NCI-H2081 (cell line): ENCODE measurements at places on chromosomes 16 and 17.
A peak's percentile ranks its signal among the peaks of the same experiment; 100 is the strongest.

- peak; percentile 94 for DNase-seq
Observed at GRCh38 chr17:1251866-1252608, 18.2 kb upstream of the BHLHA9 start.

DNA sequence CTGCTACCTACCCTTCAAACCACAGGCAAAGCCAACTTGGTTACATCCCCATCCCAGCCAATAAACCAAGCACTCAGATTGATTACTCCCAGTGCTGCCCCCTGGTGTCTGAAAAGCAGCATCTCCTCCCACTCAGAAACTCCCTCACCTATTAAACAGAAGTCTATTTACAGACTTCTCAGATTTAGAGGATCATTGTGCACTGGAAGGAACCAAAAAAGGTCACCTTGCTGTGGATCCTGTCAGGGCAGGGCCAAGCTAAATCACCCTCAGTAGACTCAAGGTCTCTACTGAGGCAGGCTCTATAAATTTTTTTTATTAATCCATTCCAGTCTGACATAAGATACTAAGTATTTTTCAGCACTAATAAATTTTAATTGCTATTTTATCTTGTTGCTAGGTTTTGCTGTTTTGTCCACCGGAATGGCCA is 17.6 kb downstream of the HIGD1B start:
- DNase-seq = peak; percentile 64

GRCh38 chr17:2921443-2921842 is 125.2 kb downstream of the RAP1GAP2 start:
- no peak for DNase-seq

DNA sequence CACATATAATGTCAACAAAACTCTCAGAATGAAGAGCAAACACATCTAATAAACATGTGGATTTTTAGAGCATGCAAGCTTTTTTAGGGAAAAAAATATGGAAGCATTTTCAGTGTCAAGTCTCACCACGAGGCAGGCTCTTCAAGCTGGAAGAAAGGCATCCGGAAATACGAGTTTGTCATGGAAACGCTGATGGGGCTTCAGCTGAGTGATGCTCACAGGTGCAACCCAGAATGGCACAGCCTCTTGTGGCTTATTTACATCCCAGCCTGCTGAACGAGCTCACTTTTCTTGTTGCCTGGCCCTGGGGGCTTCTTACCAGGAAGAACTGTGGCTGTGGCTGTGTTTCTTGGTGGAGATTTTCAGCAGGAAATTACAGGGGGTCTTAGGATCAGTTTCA is 24.1 kb upstream of the DYNLL2 start:
- DNase-seq = no peak

DNA sequence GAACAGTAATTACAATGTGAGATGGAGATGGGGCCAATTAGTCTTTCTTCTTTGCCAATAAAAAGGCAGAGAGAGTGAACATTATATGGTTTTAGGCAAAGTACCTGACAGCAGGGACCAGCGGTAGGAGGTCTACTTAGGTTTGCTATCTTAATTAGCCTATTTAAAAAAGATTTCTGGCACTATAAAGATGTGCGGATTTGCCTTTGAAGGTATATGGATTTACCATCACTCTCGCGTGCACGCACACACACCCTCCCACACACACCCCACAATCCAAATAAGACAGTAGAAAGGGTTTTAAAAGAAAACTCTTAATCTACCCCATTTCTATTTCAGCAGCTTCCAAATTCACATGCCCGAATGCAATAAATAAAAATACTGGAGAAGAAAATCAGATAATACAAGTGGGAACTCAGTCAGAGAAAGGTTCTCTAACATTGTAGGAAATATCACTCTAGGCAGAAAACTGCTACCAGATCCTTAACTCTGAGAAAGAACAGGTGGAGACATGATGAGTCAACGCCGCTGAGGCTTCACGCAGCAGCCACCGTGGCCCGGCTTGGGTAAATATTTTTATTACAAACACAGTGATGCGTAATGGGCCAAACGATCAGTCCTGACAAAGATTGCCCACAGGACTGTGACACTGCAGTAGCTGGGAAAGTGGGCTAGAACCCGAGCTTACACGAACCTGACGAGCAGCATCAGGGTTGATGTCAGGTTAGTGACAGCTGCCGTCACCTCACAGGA is 66.6 kb upstream of the AXIN2 start:
- peak; percentile 84 for DNase-seq

DNA sequence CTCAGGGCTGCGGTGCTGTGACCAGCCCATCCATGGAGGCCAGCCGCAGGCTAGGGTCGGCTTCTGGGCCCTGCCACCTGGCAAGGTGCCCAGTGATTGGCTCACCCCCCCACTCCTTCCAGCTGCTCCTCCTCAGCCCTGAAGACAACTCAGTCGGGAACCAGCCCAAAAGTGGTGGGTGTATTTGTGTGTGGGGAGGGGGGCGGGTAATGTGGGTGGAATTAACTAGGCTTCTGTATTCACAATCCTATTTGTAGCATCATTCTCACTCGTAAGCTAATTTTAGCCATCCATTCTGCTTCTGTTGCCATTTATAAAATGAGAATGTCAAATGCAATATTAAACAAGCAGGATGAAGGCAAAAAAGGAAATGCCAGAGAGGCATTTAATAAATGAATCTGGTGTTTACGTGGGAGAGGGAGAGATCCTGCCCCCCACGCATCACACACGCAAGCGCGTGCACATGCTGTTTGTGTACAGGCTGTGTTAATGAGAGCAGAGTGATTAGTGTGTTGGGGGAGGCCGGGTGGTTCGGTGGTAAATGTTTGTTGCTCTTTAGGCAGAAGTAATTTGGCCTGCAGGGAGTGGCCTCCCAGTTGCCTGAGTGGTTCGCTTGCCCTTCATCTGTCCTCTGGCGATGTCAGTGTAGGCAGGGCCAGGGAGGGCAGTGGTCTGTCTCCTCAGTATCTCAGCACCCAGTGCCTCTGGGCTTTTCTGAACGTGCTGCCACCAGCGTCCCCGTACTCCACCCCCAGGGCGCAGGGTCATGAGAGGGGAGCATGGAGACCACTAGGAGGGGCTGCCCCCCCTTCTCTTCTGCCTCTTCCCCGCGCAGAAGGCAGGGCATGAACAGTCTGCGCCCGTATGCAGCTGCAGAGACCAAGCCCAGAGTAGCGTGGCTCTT is 140.1 kb downstream of the CCDC182 start:
- DNase-seq = peak; percentile 72

DNA sequence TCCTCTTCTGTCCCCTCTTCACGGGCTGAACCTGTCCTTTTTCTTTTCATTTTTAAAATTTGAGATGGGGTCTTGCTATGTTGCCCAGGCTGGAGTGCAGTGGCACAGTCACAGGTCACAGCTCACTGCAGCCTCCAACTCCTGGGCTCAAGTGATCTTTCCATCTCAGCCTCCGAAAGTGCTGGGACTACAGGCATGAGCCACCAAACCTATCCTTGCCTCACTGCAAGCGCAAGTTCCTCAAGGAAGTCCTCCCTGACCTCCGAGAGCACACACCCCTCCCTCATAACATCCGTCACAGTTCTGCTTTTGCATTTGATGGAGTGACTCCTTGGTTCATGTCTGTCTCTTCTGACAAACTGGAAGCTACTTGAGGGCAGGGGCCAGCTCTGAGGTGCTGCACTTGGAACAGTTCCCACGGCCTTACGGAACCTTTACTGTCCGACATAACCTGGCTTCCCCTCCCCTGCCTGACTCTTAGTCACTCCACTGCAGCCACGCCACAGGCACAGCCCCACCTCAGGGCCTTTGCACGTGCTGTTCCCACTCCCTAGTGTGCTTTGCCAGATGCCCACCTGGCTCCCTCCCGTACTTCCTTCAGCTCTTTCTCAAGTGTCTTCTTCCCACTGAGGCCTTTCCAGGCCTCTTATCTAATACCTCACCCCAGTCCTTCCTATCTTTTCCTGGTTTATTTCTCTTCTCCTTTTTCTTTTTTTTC is 4.4 kb downstream of the TBX6 start:
- DNase-seq = no peak

DNA sequence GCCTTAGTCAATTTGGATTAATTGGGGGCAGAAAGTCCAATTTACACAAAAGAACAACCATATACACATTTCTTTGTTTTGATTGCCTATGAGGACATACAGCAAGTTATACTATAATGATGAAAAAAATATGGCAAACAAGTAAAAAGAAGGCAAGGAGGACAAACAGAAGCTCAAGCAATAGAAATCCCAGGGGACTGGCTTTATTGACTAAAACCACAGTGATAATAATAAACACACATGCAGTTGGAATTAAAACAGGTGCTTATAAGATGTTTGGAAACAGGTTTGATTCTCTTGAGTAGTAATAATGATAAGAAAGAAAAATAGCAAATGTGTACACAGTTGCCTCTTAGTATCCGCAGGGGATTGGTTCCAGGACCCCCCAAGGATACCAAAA is 176.4 kb downstream of the SHISA9 start:
- no peak for DNase-seq

DNA sequence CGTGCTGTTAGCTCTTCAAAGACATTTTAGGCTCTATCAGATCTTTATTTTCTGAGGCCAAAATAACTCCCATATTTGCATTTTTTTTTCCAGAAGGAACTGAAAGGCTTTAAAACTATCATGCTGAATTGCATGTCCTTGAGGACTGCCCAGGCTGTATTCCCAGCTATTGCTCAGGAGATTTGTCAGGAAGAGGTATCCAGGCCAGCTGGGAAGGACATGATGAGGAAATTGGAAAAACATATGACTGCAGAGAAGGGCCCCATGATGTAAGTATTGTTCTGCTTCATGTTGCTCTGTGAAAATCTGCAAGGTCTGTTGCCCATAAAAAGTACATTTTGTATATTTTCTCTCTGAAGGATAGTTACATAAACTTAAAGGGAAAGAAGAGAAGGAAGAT is 5.7 kb downstream of the CDC6 start:
- no peak for DNase-seq

- no peak for DNase-seq
Observed at GRCh38 chr16:60295451-60295850, 1561.3 kb upstream of the GOT2 start.

DNA sequence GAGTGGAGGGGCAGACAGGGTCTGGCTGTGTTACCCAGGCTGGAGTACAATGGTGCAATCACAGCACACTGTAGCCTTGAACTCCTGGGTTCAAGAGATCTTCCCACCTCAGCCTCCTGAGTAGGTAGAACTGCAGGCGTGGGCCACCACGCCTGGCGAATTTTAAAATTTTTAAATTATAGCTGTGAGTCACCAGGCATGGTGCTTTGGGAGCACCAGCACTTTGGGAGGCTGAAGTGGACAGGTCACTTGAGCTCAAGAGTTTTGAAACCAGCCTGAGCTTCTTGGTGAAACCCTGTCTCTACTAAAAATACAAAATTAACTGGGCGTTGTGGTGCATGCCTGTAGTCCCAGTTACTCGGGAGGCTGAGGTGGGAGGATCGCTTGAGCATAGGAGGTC is 114.0 kb downstream of the CHD9 start:
- no peak for DNase-seq

DNA sequence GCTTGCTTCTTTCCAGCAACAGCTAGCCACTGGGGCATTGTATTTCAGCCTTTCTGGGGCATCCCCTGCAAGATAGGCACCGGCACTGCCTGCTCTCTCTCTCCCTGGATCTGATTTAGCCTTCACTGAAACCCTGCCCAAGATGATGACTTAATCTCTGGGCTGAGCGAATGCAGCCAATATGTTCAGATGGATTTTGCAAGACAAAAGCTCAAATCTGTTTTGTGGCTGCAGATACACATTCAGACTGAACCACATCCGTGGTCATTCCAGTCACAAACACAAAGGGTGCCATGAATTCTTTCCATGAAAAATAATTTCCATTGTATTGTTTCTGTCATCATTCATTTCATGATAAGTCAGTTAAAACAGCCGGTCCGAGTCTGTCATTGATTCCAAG is 24.2 kb downstream of the SOST start:
- no peak for DNase-seq

- no peak for DNase-seq
Observed at GRCh38 chr16:2335286-2335895, 5.1 kb downstream of the ABCA3 start.

- no peak for DNase-seq
Observed at GRCh38 chr16:69871708-69872107, 79.4 kb upstream of the CLEC18A start.

DNA sequence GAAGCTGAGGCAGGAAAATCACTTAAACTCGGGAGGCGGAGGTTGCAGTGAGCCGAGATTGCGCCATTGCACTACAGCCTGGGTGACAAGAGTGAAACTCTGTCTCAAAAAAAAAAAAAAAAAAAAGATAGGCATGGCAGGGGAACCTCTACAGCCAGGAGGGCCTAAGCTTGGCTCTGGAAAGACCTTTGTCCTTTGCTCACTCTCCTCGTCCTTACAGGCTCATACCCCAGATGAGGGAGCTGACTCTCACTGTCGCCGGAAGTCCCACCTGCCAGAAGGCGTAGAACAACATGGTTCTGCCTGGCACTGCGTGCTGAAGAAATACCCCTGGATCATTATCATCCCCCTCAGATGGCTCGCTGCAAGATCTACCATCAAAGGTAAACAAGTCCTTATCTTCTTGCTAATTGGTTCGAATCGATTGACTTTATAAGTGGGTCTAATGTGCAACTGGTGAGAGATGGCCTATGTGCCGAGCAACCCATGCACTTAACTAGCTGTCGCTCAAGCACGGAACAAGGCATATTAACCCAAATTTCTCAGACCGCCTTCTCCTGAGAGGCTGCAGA is 29.7 kb downstream of the RTN4RL1 start:
- no peak for DNase-seq

GRCh38 chr17:65850486-65850885 is 289.0 kb upstream of the AXIN2 start:
- DNase-seq = no peak

GRCh38 chr16:31451681-31452351 is 7.5 kb upstream of the ARMC5 start:
- no peak for DNase-seq

DNA sequence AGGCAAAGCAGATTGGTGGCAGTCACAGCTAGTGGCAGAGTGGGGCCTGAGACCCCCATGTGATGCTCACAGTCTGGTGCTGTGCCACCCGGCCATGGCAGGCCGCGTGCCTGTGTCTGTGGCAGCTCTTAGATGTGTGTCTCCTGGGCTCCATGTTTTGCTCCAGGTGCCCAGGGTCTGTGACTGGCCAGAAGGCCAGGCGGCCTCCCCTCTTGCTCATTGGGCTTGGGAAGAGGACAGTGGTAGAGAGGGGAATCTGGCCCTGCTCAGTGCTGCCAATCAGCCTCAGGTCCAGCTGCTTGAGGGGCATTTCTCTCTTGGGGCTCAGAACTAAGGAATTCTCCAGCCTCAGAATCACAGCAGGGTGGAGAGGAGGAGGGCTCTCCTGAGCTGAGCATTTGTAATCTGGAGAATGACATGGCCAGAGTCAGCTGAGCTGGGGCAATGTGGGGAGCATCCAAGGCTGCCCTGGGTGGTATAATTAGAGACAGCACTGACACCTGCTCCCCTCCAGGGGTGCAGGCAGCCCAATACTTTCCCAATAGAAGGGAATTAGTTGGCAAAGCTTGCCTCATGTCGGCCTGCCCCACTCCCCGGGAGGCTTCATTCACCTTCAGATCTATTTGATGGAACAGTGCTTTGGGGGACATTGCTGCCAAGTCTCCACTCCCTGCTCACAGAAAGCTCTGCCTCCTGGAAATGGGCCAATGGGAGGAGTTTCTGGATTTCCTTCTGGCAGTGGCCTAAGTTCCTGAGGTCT is 2.7 kb upstream of the LASP1NB start:
- DNase-seq = peak; percentile 77
